ENCODE measurements at places on chromosomes 1 and 21.

GRCh38 chr1:210669951-210670350 lies 341.2 kb downstream of the HHAT start:
- no peak for DNase-seq

- no peak for DNase-seq
Observed at GRCh38 chr1:182957902-182958395, 5.0 kb upstream of the SHCBP1L start.

- DNase-seq = no peak
Observed at GRCh38 chr1:169722779-169723178, 11.1 kb downstream of the SELE start.

- DNase-seq = no peak
Observed at GRCh38 chr1:91511386-91511785, 10.7 kb downstream of the CDC7 start.

- DNase-seq = no peak
Observed at GRCh38 chr1:63935143-63935542, 161.3 kb downstream of the ROR1 start.

- DNase-seq = no peak
Observed at GRCh38 chr1:42964044-42964812, 5.6 kb upstream of the SLC2A1 start.

DNA sequence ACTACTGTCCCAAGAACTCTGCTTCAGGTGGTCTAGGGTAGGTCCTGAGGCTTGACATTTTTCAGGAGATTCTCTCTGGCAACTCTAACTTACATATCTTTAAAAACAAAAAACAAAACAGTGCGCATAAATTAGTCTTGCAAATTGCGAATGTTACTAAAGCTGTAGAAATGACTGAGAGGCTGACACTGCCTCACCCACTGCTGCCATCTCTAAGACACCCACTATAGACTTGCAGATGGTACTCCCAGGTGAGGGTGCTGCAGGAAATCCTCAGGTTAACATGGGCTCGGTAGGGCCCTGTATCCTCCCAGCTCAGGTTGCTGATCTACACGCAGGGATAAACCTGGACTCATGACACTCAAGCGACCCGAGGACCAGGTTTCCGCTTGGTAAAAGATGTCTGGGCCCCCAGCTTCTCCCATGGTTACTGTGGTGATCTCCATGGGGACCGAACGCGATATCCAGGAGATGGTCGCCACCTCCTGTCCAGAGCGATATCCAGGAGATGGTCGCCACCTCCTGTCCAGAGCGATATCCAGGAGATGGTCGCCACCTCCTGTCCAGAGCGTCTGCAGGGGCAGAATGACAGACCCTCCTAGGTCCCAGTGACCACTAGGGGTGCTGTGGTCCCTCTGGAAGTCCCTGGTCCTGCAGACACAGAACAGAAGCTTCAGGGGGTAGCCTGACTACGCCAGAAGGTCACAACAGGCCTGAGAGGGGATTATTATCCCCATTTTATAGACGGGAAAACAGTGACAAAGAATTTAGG lies 16.2 kb upstream of the LY9 start:
- DNase-seq = peak; percentile 41

GRCh38 chr1:179707406-179707805 lies 35.7 kb upstream of the FAM163A start:
- no peak for DNase-seq

GRCh38 chr1:180392020-180392419 lies 110.4 kb downstream of the ACBD6 start:
- no peak for DNase-seq

DNA sequence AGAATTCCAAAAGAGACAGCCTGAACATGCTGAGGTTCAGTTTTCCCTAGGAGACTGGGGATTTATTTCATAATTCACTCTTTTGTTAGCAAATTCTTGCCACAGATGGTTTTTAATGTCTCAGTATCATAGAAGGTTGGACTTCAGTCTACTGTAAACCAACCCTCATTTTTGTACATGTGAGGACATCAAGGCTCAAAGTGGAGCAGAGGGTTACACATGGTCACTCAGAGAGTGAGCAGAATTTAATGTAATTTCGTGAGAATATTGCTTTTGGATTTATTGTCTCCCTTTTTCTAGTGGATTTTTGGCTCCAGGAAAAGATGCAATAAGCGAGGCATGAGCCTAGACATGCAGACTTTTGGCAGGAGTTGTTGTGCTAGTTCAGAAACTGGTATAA lies 210.8 kb upstream of the JUN start:
- no peak for DNase-seq

DNA sequence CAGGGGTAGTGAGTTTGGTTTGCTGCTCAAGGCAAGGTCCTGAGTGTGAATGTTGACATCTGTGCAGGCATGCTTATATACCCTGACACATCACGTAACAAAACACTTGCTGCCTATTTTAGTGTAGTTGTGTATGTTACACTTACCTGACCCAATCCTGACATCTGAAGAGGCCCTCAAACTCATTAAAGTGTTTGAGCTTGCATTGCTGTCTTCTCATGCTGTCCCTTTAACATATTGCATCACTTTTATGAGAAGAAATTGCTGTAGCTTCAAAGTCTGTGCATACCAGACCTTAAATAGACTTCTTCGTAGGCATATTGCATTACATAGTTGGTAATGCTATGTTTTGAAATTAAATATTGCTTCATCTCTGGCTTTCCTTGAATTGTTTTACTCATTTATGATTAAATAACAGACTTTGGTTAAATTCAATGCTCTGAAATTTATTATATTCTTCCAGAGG lies at the start of gene KRTAP19-3:
KRTAP19-3 (minus strand) TSS at position 51 of the 466 bp plus-strand sequence. CDS start 56 bp downstream, outside the sequence.
- DNase-seq = no peak

DNA sequence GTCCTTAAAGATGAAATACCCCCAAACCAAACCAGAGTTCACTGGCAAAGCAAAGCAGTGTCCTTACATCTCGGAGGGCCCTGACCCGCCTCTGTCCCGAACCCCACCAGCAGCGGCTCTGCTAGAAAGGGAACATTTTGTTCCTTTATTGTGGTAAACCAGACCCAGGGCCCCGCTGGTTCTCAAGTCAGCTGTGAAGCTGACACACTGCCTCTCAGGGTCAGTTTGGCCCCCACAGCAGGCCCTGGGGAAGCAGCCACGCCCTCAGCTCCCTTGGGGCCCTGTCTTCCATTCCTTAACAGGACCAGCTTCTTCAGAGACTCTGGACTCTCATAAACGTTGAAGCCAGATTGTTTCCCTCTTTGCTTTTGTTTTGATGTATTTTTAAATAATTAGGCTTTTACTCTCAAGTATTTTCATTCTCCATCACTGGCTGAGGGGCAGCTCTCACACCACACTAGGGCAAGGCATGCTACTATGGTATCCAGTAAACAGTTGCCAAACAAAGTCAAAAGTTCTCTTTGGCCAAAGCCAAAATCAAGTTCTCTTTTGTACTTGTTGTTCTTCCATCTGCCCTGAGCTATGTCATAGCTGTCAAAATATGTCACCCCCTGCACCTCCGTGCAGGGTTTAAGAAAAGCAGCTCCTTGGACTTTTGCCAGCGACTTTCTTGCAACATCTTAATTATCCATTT lies 61.1 kb upstream of the ANGPTL1 start:
- DNase-seq = no peak

DNA sequence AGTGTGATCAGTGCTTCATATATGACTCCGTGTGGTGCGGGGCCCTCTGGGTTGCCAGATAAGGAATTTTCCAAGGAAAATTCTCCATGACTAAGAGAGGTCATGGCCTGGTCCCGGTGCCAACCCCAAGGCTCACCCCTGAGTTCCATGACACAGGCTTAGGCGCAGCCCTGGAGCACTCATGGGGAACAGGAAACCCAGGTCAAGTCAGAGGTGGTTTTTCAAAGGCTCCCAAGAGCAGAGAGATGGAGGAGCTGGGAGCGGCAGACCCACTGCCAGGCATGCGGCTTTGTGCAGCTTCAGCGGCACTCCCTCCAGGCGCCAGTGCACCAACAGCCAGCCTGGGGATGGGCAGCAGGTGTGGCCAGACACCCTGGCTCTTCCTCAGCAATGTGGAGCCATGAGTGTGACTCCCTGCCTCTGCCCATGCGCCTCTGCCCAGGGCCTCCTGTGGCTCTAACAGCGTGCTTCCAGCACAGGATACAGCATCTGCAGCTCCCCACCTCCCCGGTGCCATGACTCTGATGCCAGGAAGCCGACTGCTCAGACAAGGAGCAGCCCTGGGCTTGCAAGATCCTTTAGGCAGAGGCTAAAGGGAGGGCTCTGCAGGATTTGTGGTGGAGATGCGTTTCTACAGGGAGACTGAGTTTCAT lies 47.3 kb downstream of the GPR161 start:
- DNase-seq = no peak

GRCh38 chr1:38166461-38166860 lies 119.9 kb upstream of the POU3F1 start:
- no peak for DNase-seq

- DNase-seq = no peak
Observed at GRCh38 chr1:3776231-3776961, 3.8 kb downstream of the SMIM1 start.

GRCh38 chr1:2983706-2984398 lies 37.4 kb upstream of the ACTRT2 start:
- no peak for DNase-seq

DNA sequence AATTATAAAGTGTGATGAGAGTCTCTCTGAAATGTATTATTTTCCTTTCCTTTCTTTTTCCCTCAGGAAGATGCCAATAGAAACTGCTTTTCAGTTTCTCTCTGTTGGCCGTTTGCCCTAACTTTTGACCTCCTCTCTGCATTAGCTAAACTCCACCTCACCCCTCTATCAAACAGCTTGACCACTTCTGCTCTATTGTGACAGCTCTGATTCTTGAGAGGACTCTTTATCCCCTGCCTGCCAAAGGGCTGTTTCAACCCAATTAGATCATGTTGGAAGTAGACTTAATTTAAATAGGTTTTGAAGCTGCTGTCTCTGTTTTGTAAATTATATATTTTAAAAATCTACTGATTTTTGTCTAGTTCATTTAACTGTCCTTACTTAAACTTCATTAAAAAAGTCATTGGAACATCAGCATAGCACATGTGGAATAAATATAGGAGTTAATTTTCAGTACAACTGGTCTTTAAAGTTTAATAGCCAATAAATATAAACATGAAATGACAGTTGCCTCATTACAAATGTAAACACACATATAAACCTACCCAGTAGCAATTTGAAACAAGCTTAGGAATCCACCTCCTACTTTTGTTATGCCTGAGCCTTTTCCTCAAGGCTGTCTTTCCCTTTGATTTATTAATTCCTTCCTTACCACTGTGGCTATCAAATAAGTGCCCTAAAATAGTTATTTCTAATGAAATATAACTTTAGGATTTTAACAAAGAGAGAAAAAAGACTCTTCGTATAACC lies 152.0 kb downstream of the CHRM3 start:
- no peak for DNase-seq

DNA sequence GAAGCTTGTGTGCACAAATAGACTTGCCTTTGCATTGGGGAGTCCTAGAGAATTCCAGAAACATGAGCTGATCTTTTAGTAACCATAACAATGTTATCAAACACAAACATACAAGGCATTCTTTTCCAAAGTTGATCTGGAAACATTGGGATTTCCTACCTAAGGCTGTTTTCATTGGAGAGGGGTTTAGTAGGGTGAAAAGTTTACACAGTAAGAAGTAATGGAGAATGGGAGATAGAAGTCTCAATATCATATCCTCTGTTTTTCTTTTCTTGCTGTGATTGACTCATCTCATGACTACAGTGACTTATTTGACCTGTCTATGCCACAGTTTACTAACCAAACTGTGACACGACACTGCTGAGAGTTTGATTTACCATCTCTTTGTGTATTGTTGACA lies 65.6 kb upstream of the PLA2G4A start:
- no peak for DNase-seq

DNA sequence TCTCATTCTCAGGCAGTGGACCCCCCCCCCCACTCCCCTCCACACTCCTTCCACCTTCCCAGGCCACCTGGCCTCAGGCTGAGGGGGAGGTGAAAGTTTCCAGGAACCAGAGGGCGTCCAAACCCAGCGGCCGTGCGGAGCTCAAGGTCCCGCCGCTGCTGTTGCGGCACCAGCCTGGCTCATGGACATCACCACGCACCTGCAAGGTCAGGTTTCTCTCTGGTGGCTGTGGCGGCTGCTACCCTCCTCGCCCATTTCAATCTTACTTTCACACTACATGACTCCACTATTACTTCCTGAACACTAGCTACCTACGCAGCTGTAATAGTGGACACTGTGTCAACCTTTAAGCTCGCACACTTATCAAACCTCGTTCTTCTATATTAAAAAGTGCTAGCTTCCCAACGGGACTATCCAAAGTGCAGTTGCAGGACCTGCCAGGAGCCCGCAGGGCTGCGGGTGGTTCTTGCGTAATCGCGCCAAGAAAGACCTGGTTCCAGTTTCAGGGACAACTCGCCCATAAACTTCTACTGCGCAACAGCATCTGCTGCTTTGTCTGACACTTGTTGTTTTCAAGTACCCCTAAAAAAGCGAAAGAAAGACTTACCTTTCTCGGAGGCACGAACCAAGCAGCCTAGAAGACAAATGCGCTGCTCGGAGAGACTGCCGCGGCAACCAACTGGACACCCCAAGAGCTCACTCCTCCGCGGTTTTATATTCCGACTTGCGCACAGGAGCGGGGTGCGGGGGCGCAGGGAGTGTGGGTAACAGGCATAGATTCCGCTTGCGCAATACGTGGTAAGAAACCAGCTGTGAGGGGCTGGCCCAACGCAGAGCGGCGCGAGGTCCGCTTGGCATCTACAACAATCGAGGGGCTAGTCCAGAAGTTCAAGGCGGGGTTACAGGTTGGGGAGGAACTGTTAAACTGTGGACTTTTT lies at the start of gene DIRAS3:
DIRAS3 (minus strand) TSS at position 687 of the 938 bp plus-strand sequence. CDS start 3,330 bp downstream, outside the sequence.
- DNase-seq = no peak

DNA sequence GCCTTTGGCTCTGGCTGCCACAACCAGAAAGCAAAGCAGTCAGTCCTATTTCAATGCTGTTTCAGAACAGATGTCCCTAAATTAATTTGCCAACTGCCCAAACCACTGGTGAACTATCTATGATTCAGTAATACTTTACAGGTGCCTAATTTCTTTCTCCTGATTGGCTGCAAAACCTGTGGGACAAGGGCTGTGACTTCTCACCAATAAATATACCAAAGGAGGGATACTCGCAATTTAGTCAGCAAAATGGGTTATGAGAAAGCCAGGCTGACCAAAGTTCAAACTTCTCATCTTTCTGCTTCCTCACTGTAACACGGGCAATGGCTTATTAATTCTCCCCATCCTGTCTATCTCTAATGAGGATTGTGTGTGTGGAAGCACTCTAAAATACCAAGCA lies 12.8 kb downstream of the GPN2 start:
- DNase-seq = no peak

DNA sequence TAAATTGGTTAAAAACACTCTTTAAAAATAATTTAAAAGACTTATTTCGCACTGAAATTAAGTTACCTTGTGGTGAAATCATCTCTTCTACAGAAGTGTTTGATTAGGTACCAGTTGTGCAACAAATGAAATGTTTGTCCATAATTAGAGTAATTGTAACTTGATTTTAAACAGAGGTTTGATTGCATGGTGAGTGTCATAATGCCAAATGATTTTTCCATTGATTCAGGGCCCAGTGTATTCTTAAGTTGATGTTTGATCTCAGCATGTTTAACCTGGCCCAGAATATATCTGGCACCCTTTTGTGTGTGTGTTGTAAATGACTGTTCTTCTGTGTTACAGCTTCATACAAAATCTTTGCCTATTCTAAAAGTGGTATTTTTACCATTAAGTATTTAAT lies 28.5 kb downstream of the LRRC8B start:
- DNase-seq = no peak

Data from activated CD4-positive, alpha-beta T cell treated with anti-CD3 and anti-CD28 coated beads for 4 hours (primary cell).